CD4-positive, alpha-beta T cell treated with Interleukin-6 for 4 hours (primary cell): ENCODE measurements at places on chromosomes 11 and 22.

DNA sequence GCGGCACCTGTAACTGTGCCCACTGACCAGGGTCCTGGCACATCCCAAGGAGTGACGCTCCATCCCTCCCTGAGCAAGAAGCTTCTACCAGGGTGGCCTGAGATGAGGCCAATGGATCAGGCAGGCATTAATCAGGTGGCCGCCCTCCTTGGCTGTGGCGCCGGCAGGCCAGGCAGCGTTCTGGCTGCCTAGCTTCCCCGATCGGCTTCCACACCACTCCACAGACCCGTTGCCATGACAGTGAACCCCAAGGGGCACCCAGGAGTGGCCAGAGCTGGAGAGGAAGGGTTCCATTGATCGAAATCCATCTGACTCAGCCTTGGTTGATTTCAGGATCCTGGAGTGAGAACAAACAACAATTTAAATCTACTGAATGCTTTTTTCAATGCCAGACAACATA lies 20.5 kb downstream of the LRRC55 start:
- no peak for DNase-seq

- DNase-seq, result no peak
Observed at GRCh38 chr11:45322111-45322705, 36.1 kb upstream of the SYT13 start.

DNA sequence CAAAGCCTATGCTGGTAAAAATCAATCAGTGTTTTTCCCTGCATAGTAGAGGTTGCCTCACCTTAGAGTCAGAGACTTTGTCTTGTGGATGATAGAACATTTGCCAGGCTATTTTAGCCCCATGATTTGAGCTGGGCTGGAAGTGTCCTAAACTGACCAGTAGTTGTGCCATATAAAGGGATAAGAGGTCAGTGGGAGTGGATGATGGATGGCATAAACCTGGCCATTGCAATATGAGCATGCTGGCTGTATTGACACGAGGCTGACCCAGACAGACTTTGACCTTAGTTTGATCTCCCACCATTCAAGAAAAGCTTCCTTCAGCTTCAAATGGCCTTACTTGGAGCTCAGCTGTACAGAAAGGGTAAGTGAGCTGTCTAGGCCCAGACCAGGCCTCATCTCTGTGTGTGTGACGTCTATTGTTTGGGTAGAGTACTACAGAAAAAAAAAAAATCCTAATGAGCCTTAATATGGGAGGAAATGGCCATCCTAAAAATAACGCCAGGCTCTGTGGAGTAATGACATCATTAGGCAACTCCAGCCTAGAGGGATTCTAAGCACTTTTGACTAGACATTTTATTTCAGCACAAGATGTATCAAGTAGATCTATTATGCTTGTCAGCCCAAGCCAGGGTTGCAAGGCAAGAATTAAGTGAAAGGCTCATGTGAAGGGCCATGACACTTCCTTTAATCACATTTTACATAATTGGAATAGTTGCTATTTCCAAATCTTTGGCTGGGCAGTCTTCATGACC lies 51.3 kb upstream of the CADM1 start:
- no peak for DNase-seq

- DNase-seq, result no peak
Observed at GRCh38 chr11:124869331-124869730, 4.1 kb downstream of the ROBO3 start.

DNA sequence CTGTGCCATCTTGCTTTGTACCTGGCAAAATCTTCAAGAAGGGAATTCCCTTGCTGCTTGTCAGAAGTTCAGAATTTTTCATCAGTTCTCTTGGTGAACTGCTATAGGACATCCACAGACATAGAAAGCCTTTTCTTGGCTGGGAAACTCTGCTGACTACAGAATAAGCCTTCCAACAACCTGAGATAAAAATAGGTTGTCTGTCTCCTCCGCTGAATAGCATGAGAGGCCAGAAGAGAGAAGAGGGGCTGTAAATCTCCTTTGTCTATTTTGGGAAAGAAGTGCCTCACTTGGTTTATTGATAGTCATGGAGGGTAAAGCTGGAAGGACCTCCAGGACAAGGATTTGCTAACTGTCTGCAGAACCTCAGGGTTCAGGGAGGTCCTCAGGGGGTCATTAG lies 48.2 kb downstream of the C11orf91 start:
- no peak for DNase-seq

- DNase-seq, result peak; percentile 31
Observed at GRCh38 chr11:111528557-111528956, 12.0 kb upstream of the LAYN start.

- DNase-seq, result no peak
Observed at GRCh38 chr11:86625544-86625943, 46.9 kb downstream of the ME3 start.

- no peak for DNase-seq
Observed at GRCh38 chr22:46220921-46221320, 29.2 kb downstream of the CDPF1 start.

- no peak for DNase-seq
Observed at GRCh38 chr11:83409476-83409875, 123.3 kb upstream of the CCDC90B start.

DNA sequence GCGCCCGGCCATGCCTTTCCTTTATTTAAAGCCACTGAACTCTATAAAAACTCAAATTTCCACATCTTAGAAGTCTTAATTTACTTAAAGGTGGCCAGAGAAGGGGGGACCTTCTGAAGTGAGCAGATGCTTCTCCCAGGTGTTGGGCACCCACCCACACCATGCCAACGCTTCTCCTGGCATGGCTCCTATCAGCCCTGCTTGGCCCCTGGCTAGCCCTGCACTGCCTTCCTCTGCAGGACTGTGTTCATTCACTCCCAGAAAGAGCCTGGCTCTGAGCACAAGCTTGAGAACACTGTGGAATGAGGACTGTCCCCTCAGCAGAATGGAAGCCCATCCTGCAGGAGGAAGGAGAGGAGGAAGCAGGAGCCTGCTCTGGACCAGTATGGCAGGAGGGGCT lies 34.6 kb upstream of the ARFGAP3 start:
- no peak for DNase-seq

- DNase-seq, result no peak
Observed at GRCh38 chr11:115657586-115657985, 153.4 kb upstream of the CADM1 start.

DNA sequence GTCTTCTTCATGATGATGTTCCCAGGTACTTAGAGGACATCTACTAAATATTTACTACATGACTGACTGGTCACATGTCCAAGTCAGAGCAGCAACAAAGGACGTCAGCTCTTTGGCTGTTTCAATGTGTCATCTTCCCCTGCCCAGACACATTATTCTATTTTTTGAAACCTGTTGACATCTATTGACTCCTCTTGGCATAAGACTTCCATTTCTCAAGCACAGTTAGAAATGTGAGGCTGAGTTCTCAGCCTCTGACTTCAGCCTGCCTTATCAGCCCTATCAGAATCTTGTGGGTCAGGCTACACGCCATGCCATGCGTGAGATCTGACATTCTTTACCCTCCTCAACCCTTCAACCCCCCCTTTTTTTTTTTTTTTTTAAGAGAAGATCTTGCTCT lies 63.8 kb downstream of the SC5D start:
- no peak for DNase-seq

GRCh38 chr11:77191429-77191822 lies 63.4 kb downstream of the MYO7A start:
- no peak for DNase-seq

DNA sequence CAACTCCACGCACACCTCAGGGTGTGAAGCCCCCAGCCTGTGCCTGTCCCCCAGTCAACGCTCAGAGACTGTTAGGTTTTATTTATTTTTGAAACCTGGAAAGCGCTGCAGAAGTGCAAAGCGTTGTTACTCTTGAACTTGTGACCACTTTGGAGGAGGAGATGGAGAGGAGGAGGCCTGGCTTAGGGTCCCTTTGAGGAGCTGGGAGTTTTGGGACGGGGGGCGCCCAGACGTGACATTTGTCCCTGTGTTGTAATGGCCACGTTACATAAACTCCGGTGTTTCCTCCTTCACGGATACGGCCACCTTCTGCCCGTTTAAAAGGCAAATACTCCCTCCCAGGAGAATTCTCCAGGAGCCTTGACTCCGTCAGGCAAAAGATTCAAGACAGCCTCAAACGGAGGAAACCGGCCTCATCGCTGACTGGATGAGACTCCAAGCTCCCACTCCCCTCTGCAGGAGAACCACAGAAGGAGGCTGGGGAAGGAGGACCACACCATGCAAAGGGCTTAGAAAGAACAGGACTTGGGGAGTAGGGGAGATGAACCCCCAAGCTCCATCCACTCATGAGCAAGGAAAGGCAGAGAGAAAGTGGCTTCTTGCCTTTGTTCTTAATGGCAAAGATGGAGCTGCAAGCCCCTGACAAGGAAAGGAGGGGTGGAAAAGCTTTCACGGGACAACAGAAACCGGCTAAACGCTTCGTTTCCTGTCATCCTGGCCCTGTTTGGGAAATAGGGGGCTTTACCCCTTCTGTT lies 630 bp downstream of the PIK3IP1 start:
- DNase-seq, result peak; percentile 52

DNA sequence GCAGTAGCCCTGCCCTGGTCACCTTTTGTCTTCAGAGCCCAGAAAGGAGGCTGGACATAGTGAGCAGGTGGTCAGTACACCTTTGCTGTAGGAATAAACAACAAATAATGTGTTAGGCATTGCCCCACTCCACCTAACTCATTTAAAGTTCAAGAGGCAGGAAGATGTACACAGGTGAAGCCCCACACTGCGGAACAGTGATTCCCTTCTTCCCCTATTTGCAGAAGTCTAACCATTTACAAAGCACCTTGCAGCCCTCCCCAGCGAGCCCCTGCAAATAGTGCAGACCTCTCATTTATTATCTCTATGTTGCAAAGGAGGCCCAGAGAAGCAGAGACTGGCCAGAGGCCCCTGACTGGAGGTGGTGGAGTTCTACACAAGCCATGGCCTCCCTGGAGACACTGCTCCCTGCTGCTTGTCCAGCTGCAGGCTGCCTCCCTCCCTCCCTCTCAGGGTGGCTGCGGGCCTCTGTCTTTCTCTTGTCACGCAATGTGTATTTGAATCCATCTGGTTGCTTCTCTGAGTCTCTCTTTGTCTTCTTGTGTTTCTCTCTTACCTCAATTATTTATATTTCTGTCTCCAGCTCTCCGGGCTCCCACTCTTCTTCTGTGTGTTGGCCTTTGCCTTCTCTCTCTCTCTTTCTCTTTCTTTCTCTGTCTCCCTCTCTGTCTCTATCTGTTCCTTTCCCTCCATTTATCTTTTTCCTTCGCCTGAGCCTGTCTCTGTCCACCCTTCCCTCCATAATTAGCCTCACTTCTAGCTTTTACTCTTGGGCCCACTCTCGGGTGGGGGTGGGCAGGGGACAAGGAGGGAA lies 59.1 kb upstream of the PRDM11 start:
- DNase-seq, result no peak

DNA sequence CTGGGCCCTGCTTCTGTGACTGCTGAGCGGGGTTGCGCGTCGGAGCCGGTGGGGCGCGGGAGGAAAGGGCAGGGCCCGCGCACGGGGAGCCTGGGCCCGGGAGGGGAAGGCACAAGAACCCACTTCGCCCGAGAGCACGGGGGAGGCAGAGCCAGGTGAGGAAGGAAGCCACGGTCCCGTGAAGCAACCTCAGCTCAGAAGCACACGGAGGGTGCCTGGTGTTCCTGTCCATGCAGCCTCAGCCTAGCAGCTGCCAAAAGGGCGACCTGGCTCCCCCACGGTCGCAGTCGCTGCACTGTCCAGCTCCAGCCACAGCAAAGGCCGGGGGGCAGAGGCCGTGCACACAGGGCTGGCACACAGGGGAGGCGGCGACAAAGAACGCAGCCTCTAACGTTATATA lies 9.3 kb upstream of the CDC42BPG start:
- DNase-seq, result peak; percentile 76

DNA sequence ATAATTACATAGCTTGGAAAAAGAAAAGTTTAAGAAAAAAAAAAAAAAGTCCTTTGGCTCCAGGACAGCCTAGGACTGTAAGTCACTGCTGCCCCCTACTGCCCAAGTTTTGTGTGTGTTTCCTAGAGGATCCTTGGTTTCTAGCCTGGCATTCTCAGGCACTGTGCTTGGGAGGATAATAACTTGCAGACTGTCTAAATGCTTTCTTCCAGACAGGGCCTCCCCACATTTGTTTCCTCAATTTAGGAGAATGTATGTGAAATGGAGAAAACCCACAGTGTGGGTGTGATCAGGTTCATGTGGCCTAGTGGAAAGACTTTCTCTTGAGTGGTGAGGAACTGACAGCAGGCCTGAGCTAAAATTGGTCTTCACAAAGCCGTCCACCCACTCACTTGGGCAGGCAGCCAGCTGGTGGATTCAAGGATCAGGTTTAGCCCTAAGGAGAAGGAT lies 191.0 kb downstream of the NAV2 start:
- peak; percentile 35 for DNase-seq

GRCh38 chr22:31082606-31083376 lies 1.7 kb downstream of the SMTN start:
- peak; percentile 69 for DNase-seq

DNA sequence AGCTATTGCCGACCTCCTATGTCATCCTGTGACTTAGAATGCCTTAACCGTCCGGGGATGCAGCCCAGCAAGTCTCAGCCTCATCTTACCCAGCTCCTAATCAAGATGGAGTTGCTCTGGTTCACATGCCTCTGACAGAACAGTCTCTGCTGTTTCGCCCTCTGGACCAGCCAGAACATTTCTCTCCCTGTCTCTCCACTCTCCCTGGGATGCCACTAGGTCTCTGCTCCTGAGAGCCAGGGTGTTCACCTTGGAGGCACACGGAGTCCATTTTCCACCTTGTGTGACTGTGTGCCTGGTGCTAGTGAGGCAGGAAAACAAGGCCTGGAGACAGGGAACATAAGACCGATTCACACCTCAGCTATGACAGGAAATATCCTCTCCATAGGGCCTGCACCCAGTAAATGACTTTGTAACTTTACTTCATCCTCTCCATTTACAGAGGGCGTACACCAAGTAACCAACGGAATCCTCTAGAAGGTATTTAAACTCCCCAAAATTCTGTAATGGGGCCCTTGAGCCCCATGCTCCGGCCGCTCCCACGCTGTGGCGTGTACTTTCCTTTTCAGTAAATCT lies 16.8 kb upstream of the B4GALNT4 start:
- no peak for DNase-seq

- DNase-seq, result no peak
Observed at GRCh38 chr11:102683277-102683676, 22.3 kb downstream of the MMP27 start.

DNA sequence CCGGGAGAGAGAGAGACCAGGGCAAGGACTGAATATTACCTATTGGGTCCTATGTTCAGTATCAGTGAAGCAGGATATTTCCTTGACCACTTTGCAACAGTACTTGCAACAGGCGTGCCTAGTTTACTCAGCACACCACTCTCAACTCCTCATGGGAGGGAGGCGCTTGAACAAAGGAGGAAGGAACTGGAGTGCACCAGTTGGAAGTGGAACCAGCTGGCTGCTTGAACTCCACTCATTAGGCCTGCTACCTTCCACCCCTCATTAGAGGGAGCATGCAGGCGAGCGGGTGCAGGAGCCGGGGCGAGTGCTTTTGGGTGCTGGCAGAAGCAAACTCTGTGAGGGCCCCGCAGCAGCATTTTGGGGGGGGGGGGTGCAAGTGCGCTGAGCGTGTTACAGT lies 1369.6 kb upstream of the RAG2 start:
- no peak for DNase-seq
